ENCODE measurements at places on chromosomes 7 and 10. TPM values are rescaled to one million over a fixed set of nuclear protein-coding genes. Genes with fewer than 3 reads are reported as not detected.

- peaks cover 45% of the 10 kb centered on the region for H3K4me1 ChIP-seq
- peak overlapping the region; percentile 100 for H3K4me3 ChIP-seq
- H3K27me3 ChIP-seq = no peaks in the 10 kb centered on the region
- H3K36me3 ChIP-seq = peaks cover 44% of the 10 kb centered on the region
- H3K27ac ChIP-seq = peak overlapping the region; percentile 99
- DNase-seq = no peak
These were observed 673 bp downstream of the NDUFB8 start for GRCh38 chr10:100528921-100529474.

- H3K27ac ChIP-seq = no peak overlapping the region
- no peak overlapping the region for H3K4me3 ChIP-seq
- H3K27me3 ChIP-seq = no peaks in the 10 kb centered on the region
These were observed 13.2 kb upstream of the PRKAR1B start for GRCh38 chr7:739983-740942.

GRCh38 chr10:14553448-14553847 lies 221.2 kb downstream of the FAM107B start:
- H3K4me1 ChIP-seq = peaks cover 87% of the 10 kb centered on the region
- peak overlapping the region; percentile 78 for H3K27ac ChIP-seq
- no peaks in the 10 kb centered on the region for H3K27me3 ChIP-seq

- H3K4me1 ChIP-seq = no peaks in the 10 kb centered on the region
- no peak for DNase-seq
- H3K27ac ChIP-seq = no peak overlapping the region
- H3K4me3 ChIP-seq = no peak overlapping the region
- H3K36me3 ChIP-seq = no peaks in the 10 kb centered on the region
These were observed 197.8 kb upstream of the TMEM72 start for GRCh38 chr10:44713307-44713706.

GRCh38 chr10:112812586-112812985 lies 137.5 kb upstream of the TCF7L2 start:
- no peak overlapping the region for H3K27ac ChIP-seq
- no peak for DNase-seq
- H3K4me3 ChIP-seq = no peak overlapping the region
- peaks cover 12% of the 10 kb centered on the region for H3K36me3 ChIP-seq
- H3K4me1 ChIP-seq = peaks cover 26% of the 10 kb centered on the region

DNA sequence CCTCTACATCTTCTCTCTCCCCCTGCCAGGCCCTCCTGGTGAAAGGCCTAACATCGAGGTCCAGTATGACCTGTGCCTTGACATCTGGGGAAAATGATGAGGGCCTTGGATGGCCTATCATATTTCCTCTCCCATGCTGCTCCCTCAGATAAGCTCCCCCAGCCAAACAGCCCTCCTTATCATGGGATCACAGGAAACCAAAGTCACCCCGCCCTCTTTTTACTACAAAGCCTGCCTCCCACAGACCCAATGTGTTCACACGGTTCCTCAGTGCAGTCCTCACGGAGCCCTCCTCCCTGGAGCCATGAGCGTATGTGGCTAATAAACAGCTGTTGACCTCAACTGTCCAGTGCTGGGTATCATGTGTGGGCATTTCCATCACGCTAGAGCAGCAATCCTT lies 32.0 kb downstream of the C10orf90 start:
- no peaks in the 10 kb centered on the region for H3K27me3 ChIP-seq
- H3K36me3 ChIP-seq = no peaks in the 10 kb centered on the region
- H3K4me3 ChIP-seq = no peak overlapping the region
- no peak for DNase-seq
- H3K4me1 ChIP-seq = no peaks in the 10 kb centered on the region

DNA sequence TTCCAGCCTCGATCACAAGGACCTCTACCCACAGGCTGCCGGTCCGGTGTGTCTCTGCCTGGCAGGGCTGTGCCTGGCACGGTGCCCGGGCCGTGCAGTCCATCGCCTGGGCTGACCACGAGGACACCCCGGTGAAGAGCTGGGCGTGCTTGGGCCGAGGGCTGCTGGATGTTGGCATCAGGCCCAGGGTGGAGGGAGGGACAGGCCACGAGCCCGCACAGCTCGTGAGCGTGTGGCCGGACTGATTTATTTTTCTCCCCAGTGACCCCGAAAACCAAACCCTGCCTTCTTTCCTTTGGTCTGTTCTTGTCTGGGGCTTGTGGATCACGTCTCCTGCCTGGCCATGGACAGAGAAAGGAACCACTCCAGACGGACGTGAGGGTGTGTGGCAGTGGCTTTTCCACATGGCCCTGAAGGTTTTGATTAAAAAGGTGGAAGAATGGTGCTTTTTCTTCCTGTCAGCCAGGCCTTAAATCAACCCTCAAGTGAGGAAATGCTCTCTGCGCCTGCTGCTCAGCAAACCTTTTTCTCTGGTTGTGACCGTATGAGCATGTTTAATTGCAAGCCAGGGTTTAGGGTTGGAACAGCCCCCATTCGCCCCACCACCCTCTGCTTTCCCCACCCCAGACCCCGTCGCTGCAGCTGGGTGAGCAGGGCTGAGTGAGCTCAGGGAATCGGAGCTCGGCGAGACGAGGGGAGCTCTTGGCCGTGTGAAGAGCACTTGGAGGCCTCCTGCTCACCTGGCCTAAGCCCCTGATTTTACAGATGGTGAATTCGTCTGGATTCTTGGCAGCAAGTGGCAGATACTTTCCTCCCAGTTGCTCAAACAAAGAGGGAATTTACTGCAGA lies 130.1 kb downstream of the RGS10 start:
- peaks cover 5% of the 10 kb centered on the region for H3K4me1 ChIP-seq
- H3K4me3 ChIP-seq = no peak overlapping the region
- H3K36me3 ChIP-seq = no peaks in the 10 kb centered on the region
- H3K27ac ChIP-seq = no peak overlapping the region
- H3K27me3 ChIP-seq = no peaks in the 10 kb centered on the region
- no peak for DNase-seq

DNA sequence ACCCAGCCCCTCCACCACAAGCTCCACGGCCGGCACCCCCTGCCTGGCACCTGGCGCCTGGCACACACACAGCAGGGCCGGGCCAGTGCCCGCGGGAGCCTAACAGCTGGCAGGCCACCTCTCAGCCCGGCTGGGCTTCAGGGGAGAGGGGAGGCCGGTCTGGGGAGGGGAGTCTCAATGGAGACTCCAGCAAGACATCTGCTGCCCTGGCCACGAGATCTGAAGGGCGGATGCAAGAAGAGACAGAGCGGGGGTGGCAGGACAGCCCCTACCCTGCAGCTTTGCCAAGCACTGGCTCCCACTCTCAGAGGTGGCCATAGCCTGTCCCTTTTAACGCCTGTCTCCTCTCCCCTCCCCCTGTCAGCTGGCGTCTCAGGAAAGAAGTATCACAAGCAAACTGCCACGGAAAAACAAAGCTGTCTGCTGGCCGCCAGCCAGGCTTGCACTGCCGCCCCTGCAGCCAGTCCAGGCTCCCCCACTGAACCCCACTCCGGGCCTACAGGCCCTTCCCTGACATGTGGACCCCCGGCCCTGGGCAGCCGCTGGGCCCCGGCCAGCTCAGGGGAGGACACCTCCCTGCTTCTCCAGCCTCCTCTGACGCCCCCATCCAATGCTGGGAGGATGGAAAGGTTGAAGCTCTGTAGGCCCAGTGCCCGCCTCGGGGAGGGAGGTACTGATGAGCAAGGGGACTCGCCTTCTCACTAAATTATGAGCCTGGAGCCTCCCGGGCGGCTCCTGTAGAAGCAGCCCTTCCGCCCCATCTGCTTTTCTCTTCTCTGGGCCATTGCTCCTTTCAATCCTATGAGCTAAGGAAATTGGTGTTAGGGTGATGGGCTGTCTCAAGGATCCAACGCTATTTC lies 178.4 kb downstream of the ARHGAP12 start:
- no peak for DNase-seq
- H3K36me3 ChIP-seq = no peaks in the 10 kb centered on the region

Gene SP8
- not detected for total RNA-seq

Gene CCDC7
- 15.8 TPM for total RNA-seq

Gene TACC2
- not detected for total RNA-seq

Gene TAS2R38
- not detected for total RNA-seq

Gene ZNF804B
- total RNA-seq = not detected

- H3K4me3 ChIP-seq = no peak overlapping the region
- no peak for DNase-seq
These were observed 10.2 kb downstream of the KAZALD1 start for GRCh38 chr10:101071885-101072433.

Gene PAPSS2
- 0.08 TPM for total RNA-seq

DNA sequence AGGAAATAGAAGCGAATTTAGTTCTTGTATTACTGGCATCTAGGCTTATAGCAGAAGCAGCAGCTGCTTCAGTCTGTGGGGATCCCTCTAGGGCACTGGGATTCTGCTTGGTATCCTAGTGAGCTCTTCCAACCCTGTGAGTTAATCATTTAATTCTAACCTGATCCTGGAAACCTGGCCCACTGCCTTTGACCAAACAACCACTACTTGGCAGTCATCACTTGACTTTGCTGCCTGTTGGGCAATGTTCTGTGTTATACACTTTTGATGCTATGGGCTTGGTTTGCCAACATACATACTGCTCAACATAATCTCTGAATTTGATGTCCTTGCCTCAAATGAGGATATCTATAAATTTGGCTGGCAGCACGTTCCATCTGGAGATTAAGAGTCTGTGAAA lies 813.4 kb downstream of the ANKRD7 start:
- H3K36me3 ChIP-seq = no peaks in the 10 kb centered on the region
- no peaks in the 10 kb centered on the region for H3K27me3 ChIP-seq
- no peak overlapping the region for H3K27ac ChIP-seq
- no peak for DNase-seq

Gene MUC12
- total RNA-seq = not detected

- peaks cover 52% of the 10 kb centered on the region for H3K4me1 ChIP-seq
- peak overlapping the region; percentile 5 for H3K4me3 ChIP-seq
- H3K36me3 ChIP-seq = peaks cover 6% of the 10 kb centered on the region
- DNase-seq = no peak
- H3K27ac ChIP-seq = no peak overlapping the region
These were observed 1.8 kb upstream of the HOXA11 start for GRCh38 chr7:27186668-27187474.

Gene ZNF107
- total RNA-seq = 21.7 TPM

- H3K4me1 ChIP-seq = peaks cover 8% of the 10 kb centered on the region
- peaks cover 2% of the 10 kb centered on the region for H3K36me3 ChIP-seq
- H3K27me3 ChIP-seq = peaks cover 64% of the 10 kb centered on the region
- DNase-seq = no peak
- H3K4me3 ChIP-seq = no peak overlapping the region
- no peak overlapping the region for H3K27ac ChIP-seq
These were observed 2.6 kb downstream of the GRID1 start for GRCh38 chr10:86363833-86364490.

GRCh38 chr10:9824631-9825071 lies 1193.0 kb upstream of the CELF2 start:
- DNase-seq = no peak
- H3K27ac ChIP-seq = no peak overlapping the region
- H3K27me3 ChIP-seq = no peaks in the 10 kb centered on the region
- H3K36me3 ChIP-seq = no peaks in the 10 kb centered on the region

GRCh38 chr10:75649466-75649865 lies 218.0 kb downstream of the LRMDA start:
- no peak overlapping the region for H3K4me3 ChIP-seq
- H3K27me3 ChIP-seq = no peaks in the 10 kb centered on the region
- DNase-seq = no peak
- no peaks in the 10 kb centered on the region for H3K4me1 ChIP-seq

- H3K36me3 ChIP-seq = no peaks in the 10 kb centered on the region
- peak; percentile 81 for DNase-seq
- H3K4me3 ChIP-seq = no peak overlapping the region
- peaks cover 7% of the 10 kb centered on the region for H3K4me1 ChIP-seq
- no peak overlapping the region for H3K27ac ChIP-seq
- peaks cover 4% of the 10 kb centered on the region for H3K27me3 ChIP-seq
These were observed 11.8 kb upstream of the CAMK2G start for GRCh38 chr10:73886085-73886529.

GRCh38 chr7:23061327-23061726 lies 44.3 kb upstream of the KLHL7 start:
- no peak for DNase-seq
- no peak overlapping the region for H3K4me3 ChIP-seq
- H3K4me1 ChIP-seq = no peaks in the 10 kb centered on the region
- no peak overlapping the region for H3K27ac ChIP-seq
- peaks cover 7% of the 10 kb centered on the region for H3K27me3 ChIP-seq

DNA sequence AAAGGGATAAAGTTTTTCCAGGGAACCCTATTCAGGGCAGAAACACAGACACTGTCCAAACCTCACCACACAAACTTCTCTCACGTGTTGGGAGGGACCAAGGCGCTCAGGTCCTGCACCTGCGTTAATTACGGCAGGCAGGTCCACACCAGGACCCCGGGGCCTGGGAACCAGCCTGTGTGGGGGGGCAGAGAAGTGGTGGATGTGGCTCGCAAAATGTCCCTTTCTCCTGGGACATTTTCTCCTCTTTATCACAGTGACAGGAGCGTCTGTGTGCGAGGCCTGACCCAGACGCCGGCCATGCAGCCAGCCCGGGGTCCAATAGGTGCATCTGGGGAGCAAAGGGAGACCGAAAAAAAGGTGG lies 73.4 kb upstream of the ZNF722 start:
- peaks cover 8% of the 10 kb centered on the region for H3K36me3 ChIP-seq
- H3K4me3 ChIP-seq = peak overlapping the region; percentile 87
- no peak for DNase-seq
- no peaks in the 10 kb centered on the region for H3K27me3 ChIP-seq
- peak overlapping the region; percentile 93 for H3K27ac ChIP-seq
- peaks cover 16% of the 10 kb centered on the region for H3K4me1 ChIP-seq

- H3K36me3 ChIP-seq = no peaks in the 10 kb centered on the region
- no peak overlapping the region for H3K27ac ChIP-seq
- DNase-seq = no peak
- H3K4me3 ChIP-seq = no peak overlapping the region
- H3K4me1 ChIP-seq = no peaks in the 10 kb centered on the region
These were observed 132.1 kb downstream of the CSTF2T start for GRCh38 chr10:51567271-51567670.

Gene CDK5
- total RNA-seq = 21.0 TPM

Gene COL13A1
- total RNA-seq = not detected

GRCh38 chr7:107961405-107961804 lies 41.6 kb downstream of the LAMB1 start:
- H3K4me3 ChIP-seq = no peak overlapping the region
- no peak overlapping the region for H3K27ac ChIP-seq
- H3K36me3 ChIP-seq = no peaks in the 10 kb centered on the region
- H3K27me3 ChIP-seq = peaks cover 11% of the 10 kb centered on the region
- H3K4me1 ChIP-seq = no peaks in the 10 kb centered on the region

GRCh38 chr10:89398003-89398749 lies 5.8 kb downstream of the IFIT1 start:
- no peaks in the 10 kb centered on the region for H3K27me3 ChIP-seq
- no peak for DNase-seq
- H3K4me3 ChIP-seq = no peak overlapping the region
- no peak overlapping the region for H3K27ac ChIP-seq
- H3K36me3 ChIP-seq = peaks cover 70% of the 10 kb centered on the region

Gene TFPI2
- not detected for total RNA-seq

Gene LBX1
- not detected for total RNA-seq

DNA sequence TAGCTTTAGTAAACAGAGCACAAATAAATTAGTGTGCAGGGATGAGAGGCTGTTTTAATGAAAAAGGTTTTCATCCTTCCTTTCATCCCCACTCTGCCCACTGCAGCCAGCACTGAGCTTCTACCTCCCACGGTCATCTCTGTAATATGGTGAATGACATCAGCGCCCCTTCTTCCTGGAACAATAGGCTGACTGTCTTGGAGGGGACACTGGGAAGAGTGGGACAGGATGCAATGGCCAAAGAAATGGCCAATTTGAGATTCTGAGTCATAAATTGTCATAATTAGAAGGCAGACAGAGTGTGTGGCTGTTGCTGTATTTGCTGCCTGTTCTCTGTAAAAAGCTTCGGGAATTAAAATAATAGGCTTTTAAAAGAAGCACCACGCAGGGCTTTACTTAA lies 126.7 kb upstream of the CALN1 start:
- H3K27me3 ChIP-seq = no peaks in the 10 kb centered on the region
- H3K27ac ChIP-seq = no peak overlapping the region
- DNase-seq = no peak
- no peak overlapping the region for H3K4me3 ChIP-seq
- H3K36me3 ChIP-seq = no peaks in the 10 kb centered on the region
- no peaks in the 10 kb centered on the region for H3K4me1 ChIP-seq
